ENCODE measurements at places on chromosomes 5 and 9. TPM values are rescaled to one million over a fixed set of nuclear protein-coding genes. Genes with fewer than 3 reads are reported as not detected.

HARS1 gene
- total RNA-seq, result 51.9 TPM

C9orf153 gene
- total RNA-seq, result 0.51 TPM

MYOZ3 gene
- total RNA-seq, result 0.77 TPM

ZNF454 gene
- total RNA-seq, result 3.1 TPM

PCA3 gene
- total RNA-seq, result not detected

TTC23L gene
- total RNA-seq, result 0.33 TPM

FOXD4L3 gene
- total RNA-seq, result not detected

SLCO6A1 gene
- not detected for total RNA-seq

TLR4 gene
- total RNA-seq, result 2.6 TPM

TGFBR1 gene
- 63.9 TPM for total RNA-seq

CRHBP gene
- total RNA-seq, result 0.17 TPM

SLC26A2 gene
- total RNA-seq, result 11.6 TPM

INSL4 gene
- not detected for total RNA-seq

CCDC152 gene
- total RNA-seq, result 1.5 TPM

MYOT gene
- total RNA-seq, result not detected

C5orf34 gene
- total RNA-seq, result 4.1 TPM

SLC27A4 gene
- 11.7 TPM for total RNA-seq

RASGRF2 gene
- total RNA-seq, result 12.1 TPM

MED7 gene
- total RNA-seq, result 9.8 TPM

SLC22A4 gene
- total RNA-seq, result 4.1 TPM

MGAT4B gene
- total RNA-seq, result 157 TPM

TPPP gene
- 0.26 TPM for total RNA-seq

GZMA gene
- total RNA-seq, result not detected

NUTM2G gene
- total RNA-seq, result not detected

PRKACG gene
- total RNA-seq, result not detected
